ENCODE measurements at places on chromosomes 12 and 14.

GRCh38 chr12:96395236-96395635 is 5.0 kb downstream of the CDK17 start:
- no peak for DNase-seq

- no peak for DNase-seq
These were observed 59.3 kb upstream of the TBX3 start for GRCh38 chr12:114743289-114743688.

DNA sequence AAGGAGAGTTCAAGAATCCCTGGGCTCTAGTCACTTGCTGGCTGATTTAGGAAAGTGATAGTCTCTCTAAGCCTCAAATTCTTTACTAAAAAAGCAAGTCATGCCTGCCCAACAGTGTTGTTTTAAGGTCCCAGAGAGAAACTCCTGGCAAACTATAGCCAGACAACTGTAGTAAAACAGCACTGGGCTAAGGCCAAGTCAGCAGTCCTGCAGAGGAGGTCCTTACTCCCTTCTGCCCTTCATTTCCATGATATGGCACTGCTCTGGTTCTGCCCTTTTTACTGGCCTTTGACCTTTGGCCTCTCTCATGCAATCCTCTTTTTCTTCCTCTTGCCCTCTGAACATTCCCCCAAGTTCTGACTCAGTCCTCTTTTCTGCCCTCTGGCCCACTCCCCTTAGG is 74.9 kb downstream of the VWF start:
- DNase-seq = no peak

GRCh38 chr12:83573671-83574070 is 887.0 kb downstream of the TMTC2 start:
- peak; percentile 81 for DNase-seq

DNA sequence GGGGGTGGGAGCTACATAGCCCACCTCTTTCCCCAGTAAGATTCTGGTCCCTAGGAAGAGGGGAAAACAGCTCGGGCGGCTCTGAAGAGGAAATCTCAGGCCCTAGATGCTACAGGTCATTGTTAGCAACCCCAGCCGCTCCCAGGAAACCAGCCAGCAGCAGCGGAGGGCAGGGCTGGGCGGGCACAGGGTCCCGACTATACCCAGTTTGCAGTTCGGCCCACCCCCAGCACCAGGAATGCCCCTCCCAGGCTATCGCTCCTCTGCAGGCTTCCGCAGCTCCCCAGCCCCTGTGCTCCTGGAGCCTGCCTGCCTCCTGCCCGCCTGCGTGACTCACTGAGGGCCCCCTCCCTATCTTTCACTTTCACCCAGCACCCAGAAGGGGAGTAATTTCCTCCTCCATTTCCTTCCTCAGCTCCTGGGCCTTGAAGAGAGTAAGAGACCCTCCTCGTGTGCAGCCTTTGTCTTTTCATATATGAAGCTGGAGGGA is 27.2 kb upstream of the PNMA1 start:
- DNase-seq = no peak

- DNase-seq = no peak
These were observed 414.7 kb downstream of the RAD51B start for GRCh38 chr14:68234101-68234905.

DNA sequence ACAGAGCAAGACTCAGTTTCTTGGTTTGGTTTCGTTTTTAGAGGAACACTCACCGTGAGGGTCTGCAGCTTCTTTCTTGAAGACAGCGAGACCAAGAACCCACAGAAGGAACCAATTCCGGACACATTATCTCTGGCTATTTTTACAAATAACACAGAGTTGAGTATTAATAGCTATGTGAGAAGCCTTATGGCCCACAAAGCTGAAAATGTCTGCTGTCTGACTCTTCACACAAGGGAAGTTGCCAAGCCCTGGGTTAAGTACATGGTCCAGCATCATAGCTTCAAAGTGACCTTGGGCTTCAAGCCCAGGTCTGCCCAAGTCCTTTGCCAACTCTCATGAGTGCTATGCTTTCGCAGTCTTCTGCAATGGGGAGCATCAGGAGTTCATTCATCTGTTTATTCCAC is 2.6 kb upstream of the LGMN start:
- DNase-seq = no peak

DNA sequence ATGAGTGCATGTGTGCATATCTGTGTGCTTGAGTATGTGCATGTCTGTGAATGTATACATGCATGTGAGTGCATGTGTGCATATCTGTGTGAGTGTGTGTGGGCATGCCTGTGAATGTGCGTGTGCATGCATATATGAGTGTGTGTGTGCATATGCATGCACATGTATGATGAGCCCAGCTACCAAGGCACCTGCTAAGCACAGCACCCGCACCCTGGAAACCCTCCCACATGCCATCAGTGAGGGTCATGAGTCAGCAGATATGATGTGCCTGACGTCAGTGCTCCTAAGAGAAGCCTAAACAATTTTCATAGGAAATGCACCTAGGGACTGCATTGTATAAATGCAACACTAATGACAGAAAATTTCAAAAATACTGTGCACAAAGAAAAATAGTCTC is 151.1 kb downstream of the KIF26A start:
- no peak for DNase-seq

DNA sequence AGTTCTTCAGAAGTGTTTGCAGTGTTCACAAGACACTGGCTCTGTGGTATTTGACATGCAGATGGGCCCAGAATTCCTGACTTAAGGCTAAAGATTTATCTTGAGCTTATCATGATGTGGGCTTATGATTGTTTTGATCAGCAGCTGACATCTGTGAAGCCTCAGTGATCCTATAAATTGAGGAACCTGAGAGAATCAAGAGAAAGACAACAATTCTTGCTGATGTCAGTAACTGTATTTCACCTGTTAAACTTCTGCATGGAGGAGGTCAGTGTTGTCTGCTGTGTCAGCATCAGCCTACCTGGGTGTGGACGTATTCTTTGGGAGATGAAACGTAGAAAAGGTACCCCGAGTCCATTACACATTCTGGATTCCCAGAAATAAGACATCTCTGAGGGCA is 33.3 kb downstream of the TRAF3 start:
- no peak for DNase-seq

DNA sequence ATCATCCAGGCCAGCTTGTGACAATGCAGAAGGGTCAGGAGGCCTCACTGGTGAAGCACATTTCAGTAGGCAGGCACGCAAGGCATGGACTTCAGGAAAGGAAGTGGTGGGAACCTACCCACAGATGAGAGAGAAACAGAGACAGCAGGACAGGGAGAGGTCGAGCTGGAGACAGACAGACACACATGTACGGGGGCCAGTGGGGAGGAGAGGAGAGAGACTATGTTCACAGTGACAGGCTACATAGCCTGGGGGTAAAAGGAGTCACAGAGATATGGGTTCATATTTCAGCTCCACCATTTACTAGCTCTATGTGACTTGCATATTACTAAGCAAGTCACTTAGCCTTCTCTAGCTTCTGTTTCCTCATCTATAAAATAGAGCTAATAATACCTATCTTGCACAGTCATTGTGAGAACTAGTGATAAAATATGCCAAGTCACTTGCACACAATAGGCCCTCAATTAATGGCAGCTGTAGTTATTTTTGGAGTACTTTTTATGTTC is 91.1 kb upstream of the FUT8 start:
- no peak for DNase-seq

- no peak for DNase-seq
These were observed 453.9 kb downstream of the FUT8 start for GRCh38 chr14:65866448-65866847.

DNA sequence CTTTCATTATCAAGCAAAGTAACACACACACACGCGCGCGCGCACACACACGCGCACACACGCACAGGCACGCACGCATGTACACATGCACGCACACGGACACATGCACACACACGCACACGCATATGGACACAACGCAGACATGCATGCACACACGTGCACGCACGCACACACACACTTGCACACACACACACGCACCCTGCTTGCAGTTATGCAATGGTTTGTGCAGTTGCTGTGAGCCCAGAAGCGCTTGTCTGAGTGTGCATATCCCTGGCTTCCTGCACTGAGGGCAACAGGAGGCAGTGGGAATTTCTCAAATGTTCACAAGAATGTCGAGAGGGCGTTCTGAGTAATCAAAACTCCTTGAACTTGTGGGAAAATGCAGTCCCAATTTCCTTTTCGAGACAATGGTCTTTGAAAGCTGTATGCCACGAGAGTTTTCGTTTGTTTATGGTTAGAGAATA is 41.6 kb downstream of the NFKBIA start:
- DNase-seq = no peak

GRCh38 chr12:80681-81190 is 14.2 kb downstream of the IQSEC3 start:
- DNase-seq = no peak

GRCh38 chr14:89266754-89267153 is 150.3 kb downstream of the FOXN3 start:
- no peak for DNase-seq

DNA sequence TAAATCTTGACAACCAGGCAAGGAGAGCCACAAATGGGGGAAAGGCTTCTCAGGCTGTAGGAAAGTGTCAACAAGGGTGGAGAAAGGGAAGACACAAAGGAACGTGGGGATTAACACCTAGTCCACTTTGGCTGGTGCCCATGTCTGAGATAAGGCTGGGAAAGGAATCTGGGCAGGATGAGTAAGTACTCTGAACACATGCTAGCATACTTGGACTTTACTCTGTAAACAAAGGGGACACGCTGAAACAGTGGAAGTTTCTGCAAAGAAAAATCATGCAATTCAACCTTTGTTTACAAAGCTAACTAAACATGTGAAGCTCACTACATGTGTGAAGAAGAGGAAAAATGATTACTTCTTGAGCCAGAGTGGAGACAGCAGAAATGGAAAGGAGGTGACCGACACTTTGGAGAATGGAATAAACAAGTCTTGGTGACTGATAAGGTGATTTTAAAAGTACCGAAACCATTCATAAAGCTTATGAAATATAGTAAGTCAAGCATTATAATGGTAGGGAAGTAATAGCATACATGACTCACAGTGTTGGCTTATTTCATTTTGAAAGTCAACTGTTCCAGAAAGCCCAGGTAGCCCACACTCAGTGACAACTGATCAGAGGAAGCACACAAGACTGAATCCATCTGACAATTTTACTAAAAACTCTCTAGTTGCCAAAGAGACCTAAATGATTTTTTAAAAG is 13.2 kb downstream of the CPNE8 start:
- DNase-seq = no peak

DNA sequence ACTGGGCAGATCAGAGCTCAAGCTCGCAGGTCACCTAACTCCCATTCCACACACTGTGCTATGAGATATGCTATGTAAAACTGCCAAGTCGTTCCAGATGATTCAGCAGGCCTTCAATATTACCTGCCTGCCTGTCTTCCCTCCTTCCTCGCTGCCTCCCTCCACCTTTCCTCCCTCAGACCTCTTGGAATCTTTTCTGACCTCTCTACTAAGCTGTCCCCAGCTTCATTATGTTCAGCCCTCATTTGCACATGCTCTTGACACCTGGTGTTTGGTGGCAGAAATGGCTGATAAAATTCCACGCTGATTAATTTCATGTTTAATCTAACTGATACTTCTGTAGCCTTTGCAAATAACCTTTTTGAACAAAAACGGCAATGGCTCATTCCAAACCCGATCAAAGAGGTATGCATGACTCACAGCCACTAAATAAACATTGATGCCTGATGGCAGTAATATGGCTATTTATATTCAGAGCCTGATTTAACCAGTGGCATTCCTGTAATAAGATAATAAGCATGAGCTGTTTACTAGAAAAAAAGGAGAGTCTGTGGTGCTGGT is 130.8 kb upstream of the EGLN3 start:
- peak; percentile 34 for DNase-seq

DNA sequence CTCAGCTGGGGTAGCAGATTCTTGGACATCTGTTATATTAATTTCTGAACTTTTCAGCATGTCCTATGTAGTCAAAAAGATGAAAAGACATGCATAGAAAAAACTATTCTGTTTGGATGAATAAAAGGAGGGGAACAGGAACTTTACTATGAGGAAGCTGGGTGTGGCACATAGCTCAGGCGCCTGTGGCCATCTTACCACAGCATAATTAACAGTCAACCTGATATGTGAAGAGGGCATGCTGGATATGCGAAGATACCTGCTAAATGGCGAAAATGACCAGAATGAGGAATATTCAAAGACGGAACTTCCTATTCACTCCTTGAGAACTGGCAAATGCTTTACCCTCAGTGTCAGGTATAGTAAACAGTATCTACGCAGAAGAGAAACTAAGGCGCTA is 18.4 kb downstream of the SETD3 start:
- no peak for DNase-seq

DNA sequence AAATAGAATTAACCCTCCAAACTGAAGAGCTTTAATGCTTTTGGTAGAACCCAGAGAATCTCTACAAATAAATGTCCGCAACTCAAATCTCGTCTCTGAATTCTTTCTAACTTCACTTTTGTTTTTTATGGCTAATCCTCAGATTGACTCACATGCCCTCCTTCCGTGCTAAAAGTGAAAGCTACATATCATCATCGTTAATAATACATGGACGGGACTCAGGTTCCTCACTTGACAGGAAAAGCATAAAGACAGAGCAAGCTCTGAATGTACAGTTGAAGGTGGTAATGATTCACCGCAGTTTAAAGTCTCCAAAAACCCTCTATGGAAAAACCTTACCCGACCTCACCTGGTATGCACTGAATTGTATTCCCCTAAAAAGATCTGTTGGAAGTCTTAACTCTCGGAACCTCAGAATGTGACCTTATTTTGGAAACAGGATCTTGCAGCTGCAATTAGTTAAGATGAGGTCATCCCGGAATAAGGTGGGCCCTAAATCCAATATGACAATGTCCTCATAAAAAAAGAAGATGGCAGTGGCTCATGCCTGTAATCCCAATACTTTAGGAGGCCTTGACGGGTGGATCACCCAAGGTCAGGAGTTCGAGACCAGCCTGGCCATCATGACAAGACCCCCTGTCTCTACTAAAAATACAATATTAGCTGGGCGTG is 147.4 kb upstream of the FOXN3 start:
- no peak for DNase-seq

Measured in HS-5 (cell line).